ENCODE measurements at places on chromosomes 12 and 14.

DNA sequence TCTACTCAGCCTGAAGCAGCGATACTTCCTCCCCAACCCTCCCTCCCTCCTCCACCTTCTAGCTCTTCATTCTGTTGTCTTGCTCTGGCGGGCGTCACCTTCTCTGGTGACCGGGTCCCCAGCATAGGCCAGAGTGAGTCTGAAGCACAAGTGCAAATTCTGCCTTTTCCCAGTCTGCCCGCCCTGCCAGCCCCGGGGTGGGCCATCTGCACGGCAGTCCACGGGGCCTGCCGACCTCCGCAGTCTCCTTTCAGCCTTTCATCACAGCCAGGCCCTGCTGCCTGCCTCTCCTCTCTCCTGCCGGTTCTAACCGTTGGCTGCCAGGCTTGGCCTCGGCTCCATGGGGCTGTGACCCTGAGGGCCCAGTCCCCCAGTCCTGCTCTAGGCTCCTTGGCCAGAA, 58.7 kb downstream of the TESC start:
- no peak for DNase-seq

DNA sequence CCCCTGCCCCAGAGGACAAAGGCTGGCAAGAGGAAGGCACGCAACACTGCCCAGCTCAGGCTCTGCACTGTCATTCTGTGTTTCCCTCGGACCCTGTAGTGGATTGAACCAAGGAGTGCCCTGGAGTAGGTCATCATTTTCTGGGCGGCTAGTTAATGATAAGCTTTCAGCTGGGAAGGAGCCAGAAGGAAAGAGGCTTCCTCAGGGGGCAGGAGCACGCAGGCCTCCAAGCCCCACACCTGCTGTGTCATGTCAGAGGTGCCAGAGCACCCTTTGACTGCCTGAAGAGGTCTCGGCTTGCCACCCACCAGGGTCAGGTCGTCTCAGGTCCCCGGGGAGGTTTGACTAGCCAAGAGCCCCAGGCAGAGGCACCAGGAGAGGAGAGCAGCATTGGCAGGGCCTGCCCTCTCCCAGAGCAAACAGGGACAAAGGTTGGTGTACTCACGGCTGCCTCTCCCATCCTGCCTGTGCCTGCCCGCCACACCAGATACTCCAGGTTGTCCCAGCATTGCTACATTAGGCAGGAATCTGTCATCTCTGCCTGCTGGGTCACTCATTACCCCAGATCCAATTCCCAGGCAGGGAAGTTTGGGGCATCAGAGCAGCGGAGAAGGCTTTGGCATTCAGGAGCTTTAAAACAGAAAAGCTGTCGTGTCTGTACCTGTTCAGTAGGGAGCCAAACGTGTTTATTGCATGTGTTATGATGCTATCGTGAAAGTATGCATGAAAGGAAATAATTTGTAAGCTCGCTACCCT, 33.5 kb upstream of the ATP2A2 start:
- no peak for DNase-seq

- no peak for DNase-seq
Measured at GRCh38 chr12:62254967-62255366, 5.2 kb upstream of the USP15 start.

DNA sequence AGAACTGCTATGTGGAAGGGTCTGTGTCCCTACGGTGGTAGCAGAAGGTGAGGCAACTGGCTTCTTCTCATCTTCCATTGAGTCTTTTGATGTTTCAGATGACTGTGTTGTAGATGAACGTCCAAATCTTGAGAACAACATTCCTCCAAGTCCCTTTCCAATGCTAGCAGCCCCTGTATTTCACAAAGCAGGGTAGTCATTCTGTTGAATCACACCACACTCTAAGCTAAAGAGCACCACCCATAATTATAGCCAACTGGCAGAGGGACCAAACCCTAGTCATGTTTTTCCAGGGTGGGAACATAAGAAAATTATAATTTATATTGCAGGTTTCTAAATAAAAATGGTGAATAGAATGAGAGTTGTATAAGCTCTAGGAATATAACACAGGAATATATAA, 98.7 kb downstream of the DDHD1 start:
- DNase-seq = no peak

GRCh38 chr12:12176402-12176801, 90.4 kb downstream of the LRP6 start:
- no peak for DNase-seq

GRCh38 chr14:93654599-93654998, 133.7 kb downstream of the PRIMA1 start:
- DNase-seq = no peak
